ENCODE measurements at places on chromosomes 6 and 20.

GRCh38 chr6:48567016-48567415, 456.0 kb upstream of the PTCHD4 start:
- no peak for DNase-seq

DNA sequence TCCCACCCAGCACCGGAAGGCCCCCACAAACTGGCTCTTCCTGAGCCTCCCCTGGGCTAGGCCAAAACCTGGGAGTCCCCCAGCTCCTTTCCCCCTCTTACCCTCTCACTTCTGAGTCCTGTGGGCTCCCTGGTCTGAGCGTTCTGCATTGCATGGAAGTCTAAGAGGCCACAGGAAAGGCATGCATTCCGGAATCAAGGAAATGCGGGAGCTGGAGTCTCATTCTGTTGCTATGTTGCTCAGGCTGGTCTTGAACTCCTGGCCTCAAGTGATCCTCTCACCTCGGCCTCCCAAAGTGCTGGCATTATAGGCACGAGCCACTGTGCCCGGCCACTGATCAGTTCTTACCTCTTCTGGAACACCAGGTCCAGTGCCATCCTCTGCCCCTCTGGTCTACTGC, 45.9 kb downstream of the UBE2V1 start:
- DNase-seq = no peak

DNA sequence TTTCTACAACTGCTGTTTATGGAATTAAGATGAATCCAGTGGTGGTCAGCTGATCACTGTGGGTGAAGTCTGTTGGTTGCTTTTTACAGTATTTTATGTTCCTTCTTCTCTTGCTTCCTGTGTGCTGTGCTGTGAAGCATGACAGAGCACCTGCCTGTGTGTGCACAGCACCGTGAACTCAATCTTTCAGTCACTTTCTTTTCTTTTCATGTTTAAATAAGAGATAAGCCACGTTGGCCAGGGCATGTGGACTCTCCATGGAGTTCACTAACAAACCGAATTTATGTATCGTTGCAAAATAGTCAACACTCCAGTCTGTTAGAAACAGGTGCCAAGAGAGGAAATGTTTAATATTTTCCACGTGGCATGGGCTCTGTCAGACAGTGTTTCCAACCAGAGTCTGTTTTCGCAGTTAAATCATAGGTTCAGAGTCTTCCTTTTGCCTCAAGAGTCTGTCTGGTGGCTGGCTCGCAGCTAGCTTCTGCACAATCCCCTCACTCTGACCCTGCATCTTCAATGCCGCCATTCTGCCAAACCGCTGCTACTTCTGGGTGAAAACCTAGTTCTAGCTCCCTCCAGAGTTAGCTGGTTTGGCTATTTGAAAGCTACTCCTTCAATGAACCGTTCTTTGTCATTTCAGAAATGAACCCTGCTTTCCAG, 73.2 kb downstream of the QRSL1 start:
- DNase-seq = peak; percentile 89

DNA sequence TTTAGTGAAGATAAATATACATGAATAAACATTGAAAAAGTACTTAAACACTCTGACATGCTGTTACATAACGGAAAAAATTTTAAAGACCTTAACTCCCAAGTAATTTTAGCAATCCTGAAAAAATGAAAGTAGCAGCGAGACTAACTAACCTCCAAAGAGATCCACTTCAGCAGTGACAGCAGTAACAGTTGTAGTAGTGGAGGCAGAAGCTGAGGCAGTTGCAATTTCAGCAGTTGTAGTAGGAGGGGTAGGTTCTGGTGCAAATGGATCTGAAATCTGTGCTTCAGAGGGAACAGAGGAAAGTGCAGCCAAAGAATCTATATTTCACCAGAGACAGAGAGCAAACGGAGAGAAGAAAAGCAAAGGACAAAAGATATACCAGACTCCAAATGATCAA, 88.8 kb downstream of the PRSS35 start:
- no peak for DNase-seq

- no peak for DNase-seq
Observed at GRCh38 chr20:50982363-50982762, 23.7 kb downstream of the MOCS3 start.

- no peak for DNase-seq
Observed at GRCh38 chr20:61835301-61835700, 230.4 kb downstream of the TAF4 start.

GRCh38 chr20:19463597-19463996, 251.2 kb downstream of the SLC24A3 start:
- DNase-seq = no peak

DNA sequence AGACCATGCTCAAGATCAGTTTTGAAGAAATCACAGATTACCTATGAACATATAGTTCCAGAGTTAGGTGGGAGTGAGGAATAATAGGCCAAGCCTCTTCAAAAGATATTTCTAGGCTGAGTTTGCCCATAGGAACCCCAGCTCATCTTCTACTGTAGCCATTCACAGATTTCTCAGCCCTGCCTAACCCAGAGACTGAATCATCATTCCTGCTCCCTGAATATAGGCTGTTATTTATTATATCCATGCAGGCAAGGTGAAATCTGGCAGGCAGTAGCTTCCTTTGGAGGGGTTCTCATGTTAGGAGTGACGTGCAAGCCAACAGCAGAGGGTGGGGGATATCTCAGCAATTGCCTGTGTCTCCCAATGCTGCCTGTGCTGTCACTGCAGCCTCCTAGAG, 25.6 kb upstream of the ADGRF4 start:
- DNase-seq = no peak

GRCh38 chr20:51318058-51318949, 224.2 kb downstream of the NFATC2 start:
- peak; percentile 20 for DNase-seq

DNA sequence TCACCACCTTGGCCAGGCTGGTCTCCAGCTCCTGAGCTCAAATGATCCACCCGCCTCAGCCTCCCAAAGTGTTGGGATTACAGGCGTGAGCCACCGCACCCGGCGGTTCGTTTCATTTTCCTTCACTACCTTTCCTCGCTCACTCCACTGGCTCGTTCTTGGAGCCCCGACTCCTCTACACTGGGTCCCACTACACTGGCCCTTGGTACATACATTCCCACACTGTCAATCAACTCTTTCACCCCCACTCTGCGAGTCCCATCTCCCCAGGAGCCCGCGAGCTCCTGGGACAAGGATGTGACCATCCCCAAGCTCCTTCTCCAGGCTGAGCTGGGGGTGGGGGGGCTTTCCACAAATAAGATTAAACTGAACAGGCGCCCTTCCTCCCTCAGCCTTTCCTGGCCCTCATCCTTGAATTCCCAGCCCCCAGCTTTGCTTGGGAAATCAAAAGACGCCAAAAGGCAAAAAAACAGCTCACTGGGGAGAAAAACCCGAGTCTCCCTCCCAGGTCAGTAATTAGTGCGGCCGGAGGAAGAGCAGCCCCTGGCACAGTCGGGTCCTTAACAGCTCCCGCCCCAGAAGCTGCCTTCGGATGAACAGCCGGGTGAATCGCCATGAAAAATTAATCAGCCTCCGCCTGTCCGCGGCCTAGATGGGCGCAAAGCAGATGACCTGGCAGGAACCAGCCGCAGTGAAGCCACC, 42.8 kb upstream of the LY86 start:
- no peak for DNase-seq

- no peak for DNase-seq
Observed at GRCh38 chr6:91278416-91278815, 691.5 kb upstream of the MAP3K7 start.

- no peak for DNase-seq
Observed at GRCh38 chr20:13676682-13677081, 38.0 kb upstream of the TASP1 start.

Measured in NCI-H1092 (cell line).